ENCODE measurements at places on chromosomes 2 and 18.

DNA sequence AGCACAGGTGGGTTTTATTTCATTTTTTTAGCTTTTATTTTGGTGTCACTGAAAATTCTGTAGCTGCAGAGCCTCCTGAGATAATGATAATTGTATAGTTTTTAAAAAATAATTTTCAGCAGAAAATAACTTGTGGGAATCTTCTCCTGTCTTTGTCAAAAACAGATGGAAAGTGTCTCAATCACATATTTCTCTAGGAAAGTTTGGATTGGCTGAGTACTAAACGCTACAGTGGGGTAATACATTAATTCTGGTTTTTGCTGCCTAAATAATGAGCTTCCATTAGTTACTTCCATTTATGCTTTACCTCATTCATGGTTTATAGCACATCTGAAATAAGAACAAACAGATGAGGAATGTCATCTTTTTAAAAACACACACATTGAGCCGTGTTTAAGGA lies 2.2 kb downstream of the TWIST2 start:
- DNase-seq, result no peak

DNA sequence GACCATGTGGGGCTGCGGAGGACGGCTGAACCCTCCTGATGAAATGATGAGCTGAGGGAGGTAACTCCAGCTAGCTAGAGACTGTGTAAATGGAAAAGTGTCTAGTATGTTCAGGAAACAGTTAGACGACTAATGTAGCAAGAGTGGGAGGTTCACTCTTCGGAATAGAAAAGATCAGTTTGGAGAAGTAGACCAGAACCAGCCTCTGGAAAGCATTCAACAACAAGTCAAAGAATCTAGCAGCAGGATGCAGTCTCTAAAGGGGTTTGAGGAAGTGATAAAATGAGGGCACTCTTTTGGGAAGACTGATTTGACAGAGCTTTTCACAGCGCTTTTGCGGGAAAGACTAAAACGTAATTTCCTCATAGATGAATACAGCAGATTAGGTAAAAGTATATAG lies 79.6 kb downstream of the GAREM1 start:
- DNase-seq, result no peak

GRCh38 chr2:204491528-204491927 lies 53.7 kb upstream of the PARD3B start:
- no peak for DNase-seq

GRCh38 chr18:77677536-77677935 lies 427.9 kb downstream of the GALR1 start:
- no peak for DNase-seq

DNA sequence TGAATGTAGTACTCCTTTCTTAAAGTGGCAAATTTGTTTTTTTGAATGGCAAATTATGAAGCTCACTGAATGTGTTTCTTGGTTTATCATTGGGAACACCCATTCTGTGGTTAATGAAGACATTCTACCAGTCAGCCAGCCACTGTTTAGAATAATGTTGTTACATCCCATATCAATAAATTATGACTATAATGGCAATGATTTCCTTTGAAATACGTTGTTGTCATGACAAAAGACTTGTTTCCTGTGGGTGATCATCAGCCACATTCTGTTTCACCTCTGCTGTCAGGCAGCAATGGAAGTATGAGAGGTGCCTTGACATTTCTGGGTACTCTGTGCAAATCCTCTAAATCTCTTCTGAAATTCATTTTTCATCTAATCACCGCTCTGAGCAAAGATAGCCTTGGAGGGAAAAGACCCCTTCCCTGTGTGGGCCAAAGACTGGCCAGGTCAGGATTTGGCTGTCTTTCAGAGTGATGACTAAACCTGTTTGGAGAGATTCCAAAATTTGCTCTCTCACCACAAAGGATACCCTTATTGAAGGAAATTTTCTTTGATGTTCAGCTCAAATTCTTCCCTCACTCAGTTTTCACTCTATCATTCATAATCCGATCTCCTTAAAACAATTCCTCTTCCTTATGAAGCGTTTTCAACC lies 869.2 kb downstream of the BCL11A start:
- DNase-seq, result no peak

- DNase-seq, result no peak
These were observed 246.1 kb upstream of the GYPC start for GRCh38 chr2:126409850-126410249.

DNA sequence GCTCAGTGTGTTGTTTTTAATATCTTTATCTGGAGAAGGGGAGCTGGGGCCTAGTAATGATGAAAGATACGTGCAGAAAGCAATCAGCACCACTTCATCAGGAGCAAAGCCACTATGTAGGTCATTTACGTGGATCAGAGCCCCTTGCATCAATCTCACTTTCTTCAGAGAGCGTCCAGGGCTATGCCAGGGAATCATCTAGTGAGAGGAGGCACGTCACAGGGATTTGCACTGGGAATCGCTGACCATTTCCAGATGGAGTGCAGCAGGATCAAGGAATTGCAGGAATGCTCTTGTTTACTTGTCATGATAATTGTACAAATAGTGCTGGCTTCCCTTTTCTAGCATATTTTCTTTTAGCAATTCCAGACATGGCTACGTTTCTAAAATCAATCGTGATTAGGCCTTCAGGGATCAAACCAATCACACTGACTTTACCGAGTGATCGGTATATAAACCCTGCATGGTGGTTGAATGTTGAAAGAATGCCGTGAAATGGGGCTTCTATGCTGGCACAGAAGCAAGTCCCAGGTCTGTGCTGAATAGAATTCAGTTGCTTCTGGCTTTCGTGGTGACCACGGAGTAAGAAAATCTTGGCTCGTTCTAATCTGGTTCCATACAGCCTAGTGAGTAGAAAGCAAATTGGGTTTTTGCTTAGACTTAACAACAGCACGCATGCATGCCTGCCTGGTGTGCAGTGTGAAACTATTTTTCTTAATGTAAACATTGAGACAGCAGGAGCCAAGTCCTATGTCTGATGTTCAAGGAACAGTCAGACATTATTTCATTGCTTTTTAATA lies 122.8 kb downstream of the TMEM200C start:
- DNase-seq, result no peak

DNA sequence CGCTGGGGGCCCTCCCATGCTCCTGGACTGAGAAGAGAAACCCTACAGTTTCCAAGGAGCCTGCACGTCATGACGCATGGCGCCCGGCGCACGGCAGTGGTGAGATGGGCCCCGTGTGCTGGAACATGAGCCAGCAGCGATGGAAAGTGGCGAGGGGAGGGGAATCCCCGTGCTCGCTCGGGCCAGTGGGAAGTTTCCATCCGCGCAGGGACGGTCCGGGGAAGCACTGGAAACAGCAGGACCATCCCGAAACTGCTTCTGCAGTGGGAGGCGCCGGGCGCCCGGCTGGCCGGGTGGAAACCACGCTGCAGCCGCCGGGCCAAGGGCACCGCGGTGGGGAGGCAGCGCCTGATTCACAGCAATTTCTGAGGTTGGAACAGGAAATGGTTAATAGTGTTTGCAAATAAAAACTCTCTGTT lies 4.9 kb upstream of the PDCD1 start:
- peak; percentile 56 for DNase-seq

- DNase-seq, result no peak
These were observed 12.6 kb upstream of the RAB1A start for GRCh38 chr2:65142515-65142914.

DNA sequence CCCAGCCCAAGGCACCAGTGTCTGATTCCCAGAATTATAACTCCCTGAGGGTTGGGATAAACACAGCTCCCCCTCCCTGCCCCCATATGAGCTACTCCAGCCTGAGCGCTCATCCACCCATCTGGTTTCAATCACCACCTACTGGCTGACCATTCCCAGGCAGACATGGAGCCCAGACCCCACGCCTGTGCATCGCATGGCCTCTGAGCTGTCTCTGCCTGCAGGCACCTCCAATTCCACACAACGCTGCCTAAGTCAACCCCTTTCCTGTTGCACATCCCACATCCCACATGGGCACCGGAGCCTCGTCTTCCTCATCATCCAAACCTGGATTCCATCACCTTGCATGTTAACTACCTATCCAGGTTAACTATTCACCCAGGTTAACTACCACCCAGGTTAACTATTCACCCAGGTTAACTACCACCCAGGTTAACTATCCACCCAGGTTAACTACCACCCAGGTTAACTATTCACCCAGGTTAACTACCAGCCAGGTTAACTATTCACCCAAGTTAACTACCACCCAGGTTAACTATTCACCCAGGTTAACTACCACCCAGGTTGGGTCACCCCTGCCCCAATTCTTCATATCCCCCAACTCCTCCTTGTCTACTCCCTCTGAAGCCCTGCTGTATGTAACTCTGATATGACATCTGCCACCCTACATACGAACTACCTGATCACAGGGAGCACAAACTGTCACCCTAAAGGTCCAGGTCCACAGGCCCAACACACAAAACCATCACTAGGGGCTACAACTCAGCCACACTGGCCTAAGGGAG lies 47.8 kb downstream of the TEX51 start:
- DNase-seq, result no peak

DNA sequence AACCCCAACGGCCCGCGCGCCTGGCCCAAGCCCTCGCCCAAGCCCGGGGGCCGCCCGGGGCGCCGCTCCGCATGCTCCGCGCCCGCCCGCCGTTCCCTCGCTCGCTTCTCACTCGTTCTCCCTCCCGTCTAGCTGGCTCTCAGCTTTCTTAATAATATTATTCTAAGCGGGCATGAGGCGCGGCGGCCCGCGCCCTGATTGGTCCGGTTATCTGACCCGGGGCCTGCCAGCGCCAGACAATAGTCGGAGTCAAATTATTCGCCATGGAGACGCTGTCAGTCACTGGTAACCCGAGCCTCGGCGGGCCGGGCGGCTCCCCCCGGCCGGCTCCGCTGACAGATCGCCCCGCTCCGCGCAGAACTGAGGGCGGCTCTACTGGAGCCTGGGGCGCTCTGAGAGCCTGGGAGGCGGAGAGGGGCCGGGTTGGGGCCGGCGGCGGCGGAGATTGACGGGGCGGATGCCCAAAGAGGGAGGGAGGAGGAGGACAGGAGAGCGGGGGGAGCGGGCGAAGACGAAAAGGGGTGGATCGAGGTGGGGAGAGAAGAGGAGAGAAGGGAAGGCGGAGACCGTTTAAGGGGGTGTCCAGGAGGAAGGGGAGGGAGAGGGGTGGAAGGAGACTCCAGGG lies at the start of gene SIX2:
SIX2 (minus strand) TSS at position 150 of the 625 bp plus-strand sequence. CDS start 342 bp downstream, outside the sequence.
- no peak for DNase-seq

DNA sequence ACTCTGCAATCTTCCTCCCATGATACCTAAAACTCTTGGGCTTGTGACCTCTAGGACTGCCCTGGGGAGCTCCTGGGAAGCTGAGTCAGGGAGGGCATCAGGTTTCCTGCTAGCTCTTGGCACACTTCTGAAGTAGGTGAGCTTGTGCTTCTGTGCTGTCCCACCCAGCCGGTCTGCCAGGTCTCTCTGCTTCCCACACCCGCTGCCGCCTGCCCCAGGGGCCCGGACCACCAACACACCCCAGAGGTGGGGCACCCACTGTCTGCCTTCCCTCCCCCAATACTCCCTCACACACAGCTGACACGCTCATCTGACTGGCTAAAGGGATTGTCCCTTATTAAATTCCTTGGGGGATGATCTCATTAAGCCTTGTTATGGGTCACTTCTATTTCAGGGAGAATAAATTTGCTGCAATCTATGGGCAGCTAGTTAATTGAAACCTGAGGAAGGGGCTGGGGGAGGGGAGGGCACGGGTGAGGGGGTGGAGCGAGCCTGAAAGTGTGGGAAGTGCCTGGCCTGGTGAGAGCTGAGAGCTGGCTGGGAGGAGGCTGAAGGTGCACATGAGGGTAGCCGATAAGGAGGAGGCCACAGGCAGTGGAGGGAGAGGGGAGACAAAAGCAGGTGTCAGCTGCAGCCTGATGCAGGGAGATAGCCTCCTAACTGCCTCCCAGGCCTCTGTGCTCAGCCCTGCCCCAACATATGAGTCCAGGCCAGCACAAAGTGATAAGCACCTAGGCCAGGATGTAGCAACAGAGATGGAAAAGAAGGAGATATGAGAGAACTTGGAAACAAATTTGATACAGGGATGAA lies 48.8 kb downstream of the HAUS1 start:
- DNase-seq, result no peak

GRCh38 chr2:54416166-54416813 lies 39.8 kb upstream of the SPTBN1 start:
- DNase-seq, result no peak
